NCI-H1436 treated with DMSO at 0.1 percent for 48 hours (cell line): ENCODE measurements at places on chromosomes 3 and 15.

DNA sequence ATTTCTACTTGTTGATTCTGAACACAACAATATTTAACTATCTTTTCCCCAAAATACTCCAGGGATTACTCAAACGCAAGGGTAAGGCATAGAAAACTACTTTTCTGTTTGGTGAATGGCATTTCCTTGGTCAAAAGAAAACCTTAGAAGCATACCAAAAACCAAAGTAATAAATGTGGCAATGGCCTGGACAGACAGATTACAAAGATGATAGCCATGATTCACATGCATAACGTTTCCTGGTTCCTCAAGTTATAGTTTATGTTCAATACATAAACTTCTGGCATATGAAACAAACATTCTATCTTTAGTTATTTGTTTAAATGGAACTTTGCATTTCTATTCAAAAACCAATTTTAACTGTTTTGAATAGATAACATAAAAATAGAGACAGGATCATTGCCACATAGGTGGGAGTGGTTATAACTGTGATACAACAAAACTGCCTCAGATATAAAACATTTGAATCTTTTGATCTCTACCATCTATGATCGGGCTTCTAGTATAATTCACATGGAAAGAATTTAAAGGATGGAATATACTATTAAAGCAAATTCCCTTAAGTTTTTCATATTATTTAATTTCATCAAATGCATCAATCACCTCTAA, 32.1 kb downstream of the FOXP1 start:
- no peak for DNase-seq

DNA sequence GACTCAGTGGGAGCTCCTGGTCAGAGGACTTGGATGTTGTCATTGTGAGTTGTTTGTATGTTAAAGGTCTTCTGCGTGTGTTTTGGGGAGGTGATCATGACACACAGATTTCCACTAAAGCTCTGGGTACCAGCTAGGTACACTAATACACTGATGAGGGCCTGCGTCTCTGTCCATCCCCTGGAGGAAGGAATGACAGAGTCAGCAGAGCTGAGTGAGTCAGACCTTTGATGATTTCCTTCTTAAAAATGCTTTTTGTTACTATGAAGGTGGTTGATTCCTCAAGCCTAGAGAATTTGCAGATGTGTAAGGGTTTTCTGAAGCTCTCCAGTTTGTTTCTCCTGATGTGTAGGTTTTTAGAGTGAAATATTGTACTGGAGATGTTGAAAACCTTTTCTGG, 424.1 kb upstream of the TPM1 start:
- no peak for DNase-seq

- no peak for DNase-seq
Observed at GRCh38 chr3:136444581-136444980, 194.4 kb downstream of the PCCB start.

DNA sequence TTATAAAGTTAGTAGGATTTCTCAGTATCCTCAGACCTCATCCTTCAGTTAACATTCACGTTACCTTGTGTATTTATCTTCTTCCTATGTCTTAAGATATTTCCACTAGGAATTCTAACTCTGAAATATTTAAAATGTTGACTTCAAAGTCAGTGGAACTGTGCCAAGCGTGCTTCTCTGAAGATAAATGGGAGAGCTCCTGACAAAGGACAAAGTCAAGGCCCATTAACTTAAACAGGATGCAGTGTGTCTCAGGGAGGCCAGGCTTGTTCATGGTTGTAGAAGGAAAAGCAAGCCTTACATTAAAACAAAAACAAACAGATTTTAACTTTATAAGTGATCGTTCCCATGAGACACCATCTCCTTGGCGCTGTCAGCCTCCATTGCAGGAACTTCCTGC, 41.5 kb downstream of the ABHD17C start:
- DNase-seq: no peak

DNA sequence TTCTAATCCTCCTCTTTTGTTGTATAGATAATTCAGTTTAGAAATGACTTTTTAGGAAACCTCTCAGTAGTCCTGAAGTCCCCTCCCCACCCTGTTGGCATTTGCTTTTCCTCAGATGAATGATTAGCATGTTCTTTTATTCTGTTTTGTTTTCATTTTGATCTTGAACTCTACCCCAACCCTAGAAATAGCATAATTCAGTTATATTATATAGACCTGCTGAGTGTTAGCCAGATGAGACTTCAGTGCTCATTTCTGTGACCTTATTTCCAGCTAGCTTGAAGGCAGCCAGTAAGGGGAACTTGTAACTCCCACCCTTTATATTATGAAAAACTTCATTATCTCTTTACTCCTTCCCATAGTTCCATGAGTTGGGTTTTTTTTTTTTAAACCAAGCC, 41.2 kb downstream of the SNRK start:
- DNase-seq: no peak

DNA sequence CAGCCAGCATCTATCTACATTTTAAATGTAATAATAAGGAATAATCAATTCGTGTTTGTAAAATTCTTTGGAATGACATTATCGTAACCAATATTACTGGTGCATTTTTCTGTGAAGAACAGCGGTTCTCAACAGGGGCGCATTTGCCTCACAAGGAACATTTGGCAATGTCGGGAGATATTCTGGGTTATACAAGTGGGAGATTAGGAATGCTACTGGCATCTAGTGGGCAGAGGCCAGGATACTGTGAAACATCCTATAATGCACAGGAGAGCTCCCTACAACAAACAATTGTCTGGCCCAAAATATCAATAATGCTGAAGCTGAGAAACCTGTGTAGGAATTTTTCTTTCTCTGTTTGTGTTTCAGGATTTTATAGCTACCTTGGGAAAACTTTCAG, 25.0 kb downstream of the ACP3 start:
- DNase-seq: no peak

DNA sequence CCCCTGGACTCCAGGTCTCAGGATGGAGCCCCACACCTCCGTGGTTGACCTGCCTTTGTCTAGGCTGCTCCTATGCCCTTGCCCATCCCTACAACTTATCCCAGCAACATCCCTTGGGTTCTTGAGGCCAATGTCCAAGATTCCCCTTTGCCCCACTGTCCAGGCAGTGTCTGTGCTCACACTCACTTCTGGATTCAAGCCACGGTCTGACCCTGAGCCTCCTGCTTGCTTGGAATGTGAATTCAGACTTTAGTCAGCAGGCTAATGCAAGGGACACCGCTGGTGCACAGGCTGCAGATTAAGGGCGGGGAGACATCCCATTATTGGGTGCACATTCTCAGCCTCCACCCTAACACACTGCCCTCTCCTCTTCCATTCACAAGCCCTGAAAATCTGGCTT, 154.1 kb downstream of the WNT5A start:
- no peak for DNase-seq

- no peak for DNase-seq
Observed at GRCh38 chr3:171660188-171660587, 150.1 kb downstream of the PLD1 start.

DNA sequence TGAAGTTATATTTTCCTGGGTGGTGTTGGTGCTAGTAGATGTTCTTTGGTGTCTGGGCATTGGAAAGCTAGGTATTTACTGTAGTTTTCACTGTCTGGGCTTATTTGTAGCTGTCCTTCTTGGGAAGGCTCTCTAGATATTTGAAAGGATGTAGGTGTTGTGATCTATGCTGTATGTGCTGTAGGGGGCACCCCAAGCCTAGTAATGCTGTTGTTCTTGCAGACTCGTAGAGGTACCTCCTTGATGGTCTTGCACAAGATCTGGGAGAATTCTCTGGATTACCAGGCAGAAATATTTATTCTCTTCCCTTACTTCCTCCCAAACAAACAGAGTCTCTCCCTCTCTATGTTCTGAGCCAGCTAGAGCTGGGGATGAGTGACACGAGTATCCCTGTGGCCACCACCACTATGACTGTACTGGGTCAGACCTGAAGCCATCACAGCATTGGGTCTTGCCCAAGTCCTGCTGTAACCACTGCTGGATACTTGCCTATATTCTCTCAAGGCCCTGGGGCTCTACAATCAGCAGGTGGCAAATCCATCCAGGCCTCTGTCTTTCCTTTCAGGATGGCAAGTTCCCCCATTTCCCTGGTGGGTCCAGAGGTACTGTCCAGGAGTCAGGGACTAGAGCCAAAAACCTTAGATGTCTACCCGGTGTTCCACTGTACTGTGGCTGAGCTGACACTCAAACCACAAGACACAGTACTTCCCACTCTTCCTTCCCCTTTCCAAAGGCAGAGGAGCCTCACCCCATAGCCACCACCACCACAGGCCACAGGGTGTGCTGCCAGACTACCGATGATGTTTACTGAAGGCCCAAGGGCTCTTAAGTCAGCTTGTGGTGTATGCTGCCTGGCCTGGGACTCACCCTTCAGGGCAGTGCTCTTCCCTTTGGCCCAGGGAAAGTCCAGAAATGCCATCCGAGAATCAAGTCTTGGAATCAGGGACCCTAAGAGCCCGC, 195.2 kb upstream of the DPPA4 start:
- DNase-seq: no peak

DNA sequence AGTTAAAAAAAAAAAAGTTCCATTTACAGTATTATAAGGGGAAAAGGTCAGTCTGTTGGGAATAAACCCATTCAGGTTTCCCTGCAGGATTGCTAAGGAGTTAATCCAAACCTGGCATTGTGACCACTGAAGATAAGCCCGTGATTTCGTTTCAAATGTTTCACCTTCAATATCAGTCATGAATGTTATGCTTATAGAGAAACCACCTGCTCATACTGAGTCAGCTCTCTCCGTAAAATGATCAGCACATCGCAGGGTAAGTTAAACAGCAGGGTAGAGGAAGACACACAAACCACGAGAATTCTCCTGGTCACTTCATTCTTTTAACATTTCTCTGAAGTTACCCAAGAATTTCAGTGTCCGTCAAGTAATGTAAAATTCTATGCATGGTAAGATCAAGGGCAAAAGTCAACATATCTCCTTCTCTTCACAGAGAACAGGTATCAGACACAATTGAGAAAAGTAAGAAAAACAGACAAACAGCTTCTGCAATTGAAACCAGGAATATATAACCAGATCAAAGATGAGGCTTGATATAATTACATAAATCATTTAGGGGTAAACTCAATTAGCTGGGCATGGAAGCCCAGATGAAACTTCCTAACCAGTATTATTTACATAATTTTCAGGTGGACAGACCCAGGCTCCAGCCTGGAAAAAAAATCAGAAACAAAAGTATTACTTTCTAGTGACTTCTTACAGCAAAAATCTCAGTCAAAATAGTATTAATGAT, 67.6 kb upstream of the ARHGEF3 start:
- DNase-seq: no peak
